Mesendoderm (in vitro differentiated cells): ENCODE measurements at places on chromosomes 1 and 21.

- no peak for DNase-seq
These were observed 249.1 kb downstream of the GREM2 start for GRCh38 chr1:240362826-240363225.

DNA sequence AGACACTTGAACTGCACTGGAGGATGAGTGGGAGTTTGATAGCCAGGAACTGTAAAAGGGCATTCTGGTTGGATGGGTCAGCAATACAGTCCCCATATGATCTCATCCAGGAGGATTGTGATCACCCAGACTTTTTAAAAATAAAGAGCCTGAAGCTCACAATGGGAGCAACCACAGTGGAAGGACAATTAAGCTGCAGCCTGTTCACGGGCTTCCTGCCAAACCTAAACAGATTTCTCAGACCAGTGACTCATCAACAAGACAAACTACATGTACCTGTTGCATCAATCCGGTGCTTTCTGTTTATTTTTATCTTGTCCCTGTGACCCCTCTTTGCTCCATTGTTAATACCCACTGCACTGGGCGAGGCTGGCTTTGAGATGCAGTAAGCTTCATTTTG is 52.3 kb downstream of the PAPPA2 start:
- peak; percentile 37 for DNase-seq

DNA sequence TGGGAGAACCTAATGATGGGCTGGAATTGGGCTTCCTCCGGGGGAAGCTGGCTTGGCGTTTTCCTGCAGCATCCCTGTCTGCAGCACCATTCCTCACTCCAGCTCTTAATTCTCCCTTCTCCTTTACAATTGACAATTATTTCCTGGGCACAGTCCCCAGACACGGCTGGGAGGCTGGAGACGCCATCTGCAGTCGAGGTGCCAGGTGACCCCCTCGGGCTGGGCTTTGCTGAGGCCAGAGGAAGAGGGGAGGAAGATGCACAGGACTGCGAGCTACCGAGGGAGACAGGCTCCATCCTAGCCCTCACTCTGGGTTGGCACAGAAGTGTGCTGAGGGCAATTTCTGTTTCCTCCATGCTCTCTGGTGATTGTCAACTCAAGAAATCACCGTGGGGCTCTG is 453.8 kb downstream of the PTPRU start:
- DNase-seq, result no peak

DNA sequence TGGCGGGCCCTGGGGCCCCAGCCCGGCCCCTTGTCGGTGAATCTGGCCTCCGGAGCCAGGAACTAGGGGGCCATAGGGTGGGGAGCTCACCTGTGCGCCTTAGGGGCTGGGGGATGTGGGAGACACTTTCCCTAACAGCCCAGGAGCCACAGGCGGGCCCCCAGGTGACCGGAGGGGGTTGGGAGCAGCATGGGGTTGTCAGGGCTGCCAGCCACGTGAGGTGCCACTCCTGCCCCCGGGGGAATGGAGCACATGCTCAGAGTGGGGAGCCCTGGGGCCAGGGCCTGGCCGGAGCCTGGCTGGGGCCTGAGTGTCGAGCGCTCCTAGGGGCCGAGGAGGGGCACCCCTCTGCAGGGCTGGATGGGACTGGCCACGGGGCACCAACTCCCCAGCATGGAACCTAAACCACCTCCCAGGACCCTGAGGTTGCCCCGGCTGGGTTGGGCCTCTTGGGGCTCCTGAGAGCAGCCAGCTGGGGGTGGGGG is 19.9 kb downstream of the PRXL2B start:
- no peak for DNase-seq

DNA sequence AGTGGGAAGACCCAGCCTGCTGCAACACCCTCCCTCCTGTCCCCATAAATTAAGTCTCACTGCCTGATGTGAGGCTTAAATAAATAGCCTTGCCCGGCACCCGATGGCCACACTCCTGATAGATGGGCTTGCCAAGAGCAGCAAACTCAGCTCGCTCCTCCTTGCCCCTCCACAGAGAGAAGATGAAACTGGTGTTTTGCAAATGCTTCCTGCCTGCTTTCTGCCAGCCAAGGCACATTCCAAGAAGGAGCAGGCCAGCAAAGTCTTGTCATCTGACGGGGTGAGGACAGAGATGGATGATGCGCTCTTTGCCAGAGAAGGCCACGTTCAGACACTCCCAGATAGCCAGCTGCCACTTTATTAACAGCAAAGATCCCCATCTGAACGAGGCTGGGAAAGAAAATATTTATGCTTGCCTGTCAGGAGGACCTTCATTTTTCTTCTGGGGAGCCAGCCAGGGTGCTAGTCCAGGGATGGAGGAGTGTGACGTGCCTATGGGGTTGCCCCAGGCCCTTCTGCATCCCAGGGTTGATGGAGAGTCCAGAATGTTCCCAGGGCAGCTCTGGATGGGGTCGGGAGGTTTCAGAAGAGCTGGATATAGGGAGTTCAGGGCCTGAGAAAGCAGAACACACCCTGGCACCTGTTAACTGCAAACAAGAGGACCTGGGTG is 265.4 kb downstream of the FOXD2 start:
- no peak for DNase-seq

- no peak for DNase-seq
These were observed 2.7 kb downstream of the COL24A1 start for GRCh38 chr1:86153836-86154235.

- DNase-seq, result no peak
These were observed 180.0 kb downstream of the SDCCAG8 start for GRCh38 chr1:243435836-243436235.

DNA sequence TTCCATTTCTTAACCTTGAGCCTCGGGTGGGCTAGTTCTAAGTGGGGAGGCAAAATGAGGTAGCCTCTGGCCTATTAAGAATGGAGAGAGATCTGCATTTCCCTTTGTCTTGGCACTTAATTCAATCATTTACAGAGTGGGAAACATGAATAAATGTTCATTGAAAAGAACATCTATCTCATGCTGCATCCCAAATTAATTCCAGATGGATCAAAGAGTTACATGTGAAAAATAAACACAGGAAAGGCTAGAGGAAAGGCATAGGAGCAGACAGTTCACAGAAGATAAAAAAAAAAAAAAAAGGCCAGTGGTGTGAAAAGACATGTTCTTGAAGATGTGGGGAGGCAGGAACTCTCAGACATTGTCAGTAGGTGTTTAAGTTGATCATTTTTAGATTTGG is 35.7 kb upstream of the EPS8L3 start:
- DNase-seq, result no peak

- no peak for DNase-seq
These were observed 210.4 kb downstream of the KCNK2 start for GRCh38 chr1:215292932-215293331.

- DNase-seq, result no peak
These were observed 38.3 kb upstream of the PRSS38 start for GRCh38 chr1:227777156-227777555.

DNA sequence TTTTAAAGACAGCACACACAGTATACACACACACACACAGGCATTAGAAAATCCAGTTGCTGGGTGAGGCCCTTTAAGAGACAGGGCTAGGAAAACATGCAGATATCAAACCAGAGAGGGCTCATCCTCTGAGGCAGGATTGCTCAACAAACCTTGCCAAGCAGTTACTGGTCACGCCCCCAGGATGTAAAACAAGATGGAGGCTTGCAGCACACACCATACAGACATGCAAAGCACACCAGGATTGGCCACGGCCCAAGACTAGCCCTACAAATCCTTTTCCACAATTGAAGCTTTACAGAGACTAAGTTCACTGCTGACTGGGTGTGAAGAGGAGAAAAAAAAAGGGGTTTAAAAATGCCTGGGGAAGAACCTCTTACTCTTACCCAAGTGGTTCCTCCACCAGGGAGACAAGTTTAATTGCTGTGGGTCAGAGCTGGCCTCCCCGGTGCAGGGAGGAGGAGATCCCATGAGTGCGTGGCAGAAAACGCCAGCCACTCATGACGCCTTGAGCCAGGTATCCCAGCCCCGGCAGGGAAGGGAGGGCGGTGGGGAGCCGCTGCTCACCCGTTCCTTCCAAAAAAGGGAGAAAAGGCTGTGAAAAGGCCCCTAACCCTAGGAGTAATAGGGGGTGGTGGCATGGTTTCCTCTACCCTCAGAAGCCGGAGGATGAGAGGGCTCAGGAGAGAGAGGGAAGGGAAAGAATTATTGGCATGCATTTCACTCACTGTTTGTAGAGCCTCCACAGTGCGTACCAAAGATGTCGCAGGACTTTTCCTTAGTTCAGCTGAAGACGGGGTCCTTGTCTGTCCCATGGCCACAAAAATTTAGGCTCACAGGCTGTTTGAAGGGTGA is 594.6 kb upstream of the ZP4 start:
- DNase-seq, result peak; percentile 60

DNA sequence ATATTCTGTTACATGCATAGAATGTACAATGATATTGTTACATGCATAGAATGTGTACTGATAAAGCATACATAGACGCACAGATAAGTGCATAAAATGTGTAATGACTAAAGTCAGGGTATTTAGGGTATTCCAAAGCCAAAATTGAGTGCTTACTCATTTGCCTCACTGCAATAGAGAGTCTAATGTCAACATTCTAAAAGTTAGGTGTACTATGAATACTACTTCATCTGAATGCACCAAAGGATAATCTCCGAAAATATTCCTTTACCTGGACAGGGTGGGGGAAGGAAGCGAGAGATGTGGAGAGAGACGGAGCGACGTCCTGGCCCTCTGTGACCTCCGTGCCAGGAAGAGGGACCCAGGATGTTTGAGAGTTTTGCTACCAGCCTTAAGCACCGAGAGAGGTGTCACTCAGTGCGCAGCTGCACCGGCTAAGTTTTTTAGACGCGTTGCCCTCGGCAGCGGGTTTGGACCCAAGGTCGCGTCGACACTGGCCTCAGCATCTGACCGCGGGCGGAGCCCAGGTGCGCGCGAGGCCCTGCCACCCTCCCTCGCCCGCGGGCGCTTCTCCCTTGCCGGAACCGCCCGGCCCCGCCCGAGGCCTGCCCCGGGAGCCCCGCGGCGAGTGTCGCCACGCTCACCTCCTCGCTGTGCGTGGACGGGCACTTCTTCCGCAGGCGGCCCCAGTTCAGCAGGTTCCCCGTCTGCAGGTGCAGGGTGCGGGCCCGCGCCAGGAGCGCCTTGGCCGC is 660 bp downstream of the GCLM start:
- peak; percentile 49 for DNase-seq

GRCh38 chr21:38384675-38385426 is 113.4 kb downstream of the ERG start:
- no peak for DNase-seq

DNA sequence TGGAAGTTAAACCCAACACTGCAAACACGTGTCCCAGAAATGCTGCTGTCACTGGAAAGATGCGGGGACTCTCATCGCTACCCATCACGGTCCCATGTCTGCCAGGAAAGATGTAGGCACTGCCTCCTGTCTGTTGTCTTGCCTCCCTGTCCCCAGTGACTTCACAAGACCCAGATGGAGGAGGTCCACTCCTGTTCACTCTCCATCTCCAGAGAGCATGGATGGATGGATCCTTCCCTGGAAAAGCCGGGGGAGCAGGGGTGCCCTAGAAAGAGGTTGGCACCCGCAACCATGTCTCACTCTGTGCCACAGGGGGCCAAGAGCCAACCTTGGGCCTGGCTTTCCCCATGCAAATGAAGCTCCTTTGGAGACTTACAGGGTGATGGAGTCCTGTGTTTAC is 135.5 kb downstream of the GLIS1 start:
- DNase-seq, result no peak
